IPS DF 6.9 (cell line): ENCODE measurements at places on chromosomes 3 and 15.

- DNase-seq = no peak
Measured at GRCh38 chr3:44525060-44525459, 29.9 kb upstream of the ZKSCAN7 start.

- DNase-seq = no peak
Measured at GRCh38 chr3:90032980-90033641, 925.7 kb downstream of the EPHA3 start.

- DNase-seq = no peak
Measured at GRCh38 chr3:172094621-172095557, 55.5 kb downstream of the FNDC3B start.

GRCh38 chr3:126346466-126346865 lies 10.7 kb downstream of the KLF15 start:
- no peak for DNase-seq

DNA sequence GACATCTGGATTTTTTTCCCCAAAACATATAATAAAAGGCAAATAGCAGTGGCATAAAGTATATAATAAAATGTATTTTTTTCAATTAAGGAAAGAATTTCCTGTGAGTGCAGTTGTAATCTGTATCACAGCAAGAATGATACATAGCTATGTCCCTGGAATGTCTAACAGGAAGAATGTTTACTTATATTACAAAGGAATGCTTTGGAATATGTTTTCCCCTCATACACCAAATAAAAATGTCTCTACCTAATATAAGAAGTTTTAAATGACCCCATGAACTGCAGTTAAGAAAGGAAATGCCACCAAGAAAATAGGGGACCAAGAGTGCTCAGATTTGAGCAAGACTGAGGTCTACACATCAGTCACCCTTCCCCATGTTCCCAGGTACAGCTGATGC lies 38.0 kb upstream of the ATP11B start:
- DNase-seq = no peak

DNA sequence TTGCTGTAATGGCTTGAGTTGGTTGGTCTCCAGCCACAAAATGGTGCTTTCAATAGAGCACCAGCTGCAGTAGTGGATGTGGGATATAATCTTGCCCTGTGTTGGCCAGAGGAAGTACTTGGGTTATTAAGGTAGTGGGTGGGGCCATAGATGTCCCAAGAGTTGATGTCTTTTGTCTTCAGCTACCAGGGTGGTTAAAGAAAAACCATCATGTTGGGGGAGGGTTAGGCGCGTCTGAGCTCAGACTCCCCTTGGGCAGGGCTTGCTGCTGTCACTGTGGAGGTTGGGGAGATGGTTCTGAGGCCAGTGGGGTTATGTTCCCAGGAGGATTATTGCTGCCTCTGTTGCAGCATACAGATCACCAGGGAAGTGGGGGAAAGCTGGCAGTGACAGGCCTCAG lies 46.9 kb upstream of the GADL1 start:
- DNase-seq = no peak

DNA sequence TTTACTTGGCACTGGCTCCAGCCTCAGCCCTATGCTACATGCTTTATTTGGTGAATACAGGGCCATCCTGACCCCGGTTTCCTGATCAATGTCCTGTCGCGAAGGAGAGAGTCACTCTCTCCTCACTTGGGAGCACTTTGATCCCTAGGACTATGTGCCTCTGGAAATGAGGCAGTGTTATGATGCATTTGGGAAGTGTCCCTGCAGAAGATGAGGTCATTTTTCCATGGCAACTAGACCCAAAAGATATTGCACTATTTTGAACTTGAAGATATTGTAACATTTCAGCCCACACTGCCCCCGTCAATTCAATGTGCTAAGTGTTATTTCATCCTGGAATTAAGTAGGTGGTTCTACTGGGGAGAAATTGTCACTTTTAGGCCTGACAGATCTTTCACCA lies 68.0 kb downstream of the LRRK1 start:
- no peak for DNase-seq

GRCh38 chr15:36911322-36911944 lies 188.9 kb downstream of the MEIS2 start:
- DNase-seq = no peak

- DNase-seq = no peak
Measured at GRCh38 chr3:59839283-59839682, 789.5 kb upstream of the CFAP20DC start.

- DNase-seq = no peak
Measured at GRCh38 chr15:34594361-34594760, 10.9 kb upstream of the GOLGA8B start.

- DNase-seq = no peak
Measured at GRCh38 chr3:50124052-50124799, 30.9 kb upstream of the SEMA3F start.

DNA sequence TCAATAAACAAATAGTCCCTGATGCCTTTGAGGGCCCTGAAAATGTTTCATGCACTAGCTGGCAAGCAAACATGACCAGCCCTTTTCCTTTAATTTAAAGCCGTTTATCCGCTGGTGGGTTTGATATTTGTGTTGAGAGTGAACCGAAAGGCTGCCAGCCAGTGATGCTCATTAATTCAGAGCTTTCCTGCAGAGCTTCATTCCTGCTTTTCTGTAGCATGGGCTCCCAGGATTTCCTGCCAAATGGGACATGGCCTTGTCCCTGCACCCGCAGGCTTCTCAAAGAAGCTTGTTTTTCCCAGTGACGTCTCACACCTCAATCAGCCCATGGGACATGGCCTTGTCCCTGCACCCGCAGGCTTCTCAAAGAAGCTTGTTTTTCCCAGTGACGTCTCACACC lies 219.6 kb downstream of the MTHFS start:
- no peak for DNase-seq

DNA sequence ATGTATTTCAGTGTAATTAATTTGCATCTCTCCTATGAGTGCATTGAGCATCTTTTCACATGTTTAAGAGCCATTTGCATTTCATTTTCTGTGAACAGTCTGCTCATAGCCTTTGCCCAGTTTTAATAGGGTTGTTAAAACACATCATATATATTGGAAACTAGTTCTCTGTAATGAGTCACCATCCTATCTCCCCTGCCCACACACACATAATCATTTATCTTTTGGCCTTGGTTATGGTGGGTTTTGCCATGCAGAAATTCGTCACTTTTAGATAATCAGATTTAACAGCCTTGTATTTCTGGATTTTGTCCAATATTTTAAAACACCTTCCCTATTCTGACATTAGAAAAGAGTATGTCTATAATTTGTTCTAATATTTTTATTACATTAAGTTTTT lies 11.9 kb upstream of the CHRM5 start:
- no peak for DNase-seq

DNA sequence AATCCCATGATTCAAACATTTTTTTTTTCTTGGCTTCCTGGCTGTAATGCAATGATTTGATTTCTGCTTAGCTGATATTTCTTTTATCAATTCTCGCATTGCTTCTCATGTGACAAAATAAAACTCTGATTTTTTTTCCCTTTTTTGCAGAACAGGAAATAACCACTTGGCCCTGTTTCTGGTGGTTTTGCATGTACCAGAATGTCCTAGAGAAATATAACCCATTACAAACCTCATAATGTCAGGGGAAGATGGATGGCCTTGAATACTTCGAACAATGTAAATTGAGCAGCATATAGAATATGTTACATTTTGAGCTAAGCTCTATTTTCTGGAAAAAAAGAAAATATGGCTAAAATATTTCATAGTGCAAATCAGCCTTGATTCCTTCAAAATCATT lies 275.6 kb downstream of the RAP2B start:
- DNase-seq = no peak

GRCh38 chr3:152104847-152105415 lies 163.8 kb upstream of the MBNL1 start:
- DNase-seq = no peak

DNA sequence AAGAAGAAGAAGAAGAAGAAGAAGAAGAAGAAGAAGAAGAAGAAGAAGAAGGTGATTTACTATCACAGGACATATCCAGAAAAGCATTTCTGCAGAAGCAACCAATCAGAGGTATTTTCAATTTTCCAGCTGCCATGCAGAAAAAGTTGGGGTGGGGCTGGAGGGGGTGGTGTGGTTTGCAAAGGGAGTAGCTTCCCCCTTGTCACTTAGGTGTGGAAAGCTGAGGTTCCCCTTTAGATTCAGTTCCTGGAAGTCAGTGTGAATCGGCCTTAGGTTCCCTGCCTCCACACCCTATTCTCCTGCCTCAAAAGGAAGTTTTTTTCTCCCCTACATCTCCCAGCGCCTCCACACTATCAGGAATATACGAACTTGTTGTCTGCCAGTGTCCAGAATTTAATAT lies 276.7 kb upstream of the ARRDC4 start:
- DNase-seq = no peak

GRCh38 chr3:144743225-144743668 lies 771.6 kb downstream of the DIPK2A start:
- DNase-seq = no peak
